ENCODE measurements at places on chromosomes 6 and 20. TPM values are rescaled to one million over a fixed set of nuclear protein-coding genes. Genes with fewer than 3 reads are reported as not detected.

HTR1E gene
- total RNA-seq = not detected

SIRPB2 gene
- not detected for total RNA-seq

DNA sequence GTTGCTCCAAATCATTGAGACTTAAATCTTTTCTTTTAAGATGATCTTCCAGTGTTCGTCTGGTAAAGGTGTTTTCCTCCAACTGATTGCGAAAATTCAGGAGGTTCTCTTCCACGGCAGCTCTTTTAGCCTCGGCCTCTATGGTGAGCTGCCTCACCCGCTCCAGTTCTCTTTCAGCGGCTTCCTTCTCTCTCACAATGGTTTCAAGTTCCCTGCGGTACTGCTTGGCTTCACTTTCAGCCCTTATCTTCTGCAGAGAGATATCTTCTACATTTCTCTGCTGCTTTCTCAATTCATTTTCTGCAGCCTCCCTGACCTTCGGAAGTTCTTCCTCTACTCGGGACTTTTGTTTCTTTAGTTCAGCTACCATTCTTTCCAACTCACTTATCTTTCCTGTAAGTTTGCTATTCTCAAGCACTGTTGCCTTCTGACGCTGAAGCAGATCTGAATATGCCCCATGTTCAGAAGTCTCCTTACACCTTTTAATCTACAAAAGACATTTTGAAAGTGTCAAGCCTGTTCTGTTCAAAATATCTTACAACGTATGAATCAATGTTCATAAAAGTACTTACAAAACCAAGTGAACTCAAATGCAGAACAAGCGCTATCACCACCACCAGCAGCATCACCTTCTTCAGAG is 22.3 kb downstream of the DST start:
- DNase-seq = no peak
- no peaks in the 10 kb centered on the region for H3K27me3 ChIP-seq
- peaks cover 13% of the 10 kb centered on the region for H3K36me3 ChIP-seq
- H3K4me3 ChIP-seq = no peak overlapping the region
- no peak overlapping the region for H3K27ac ChIP-seq

- H3K36me3 ChIP-seq = no peaks in the 10 kb centered on the region
- no peak for DNase-seq
- no peak overlapping the region for H3K27ac ChIP-seq
- H3K27me3 ChIP-seq = no peaks in the 10 kb centered on the region
These were observed 64.3 kb downstream of the ADTRP start for GRCh38 chr6:11714116-11714797.

DNA sequence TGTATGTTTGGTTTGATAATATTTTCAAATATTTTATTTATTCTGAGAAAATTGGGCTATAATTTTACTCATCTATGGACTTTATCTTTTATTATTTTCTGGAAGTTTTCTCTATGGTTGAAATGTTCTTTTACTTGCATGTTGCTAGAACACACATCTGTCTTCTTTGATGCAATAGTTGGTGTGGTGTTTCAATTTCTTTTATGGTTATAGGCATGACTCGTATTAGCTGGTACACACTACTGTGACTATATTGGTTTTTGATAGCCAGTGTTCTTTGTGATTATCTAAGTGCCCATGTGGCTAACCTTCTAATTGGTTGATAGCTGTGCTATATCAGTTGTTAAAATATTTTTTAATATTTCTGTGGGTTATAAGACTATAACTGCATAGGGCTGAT is 1343.3 kb upstream of the GJE1 start:
- no peak overlapping the region for H3K4me3 ChIP-seq
- no peak overlapping the region for H3K27ac ChIP-seq
- no peak for DNase-seq
- no peaks in the 10 kb centered on the region for H3K27me3 ChIP-seq

DNA sequence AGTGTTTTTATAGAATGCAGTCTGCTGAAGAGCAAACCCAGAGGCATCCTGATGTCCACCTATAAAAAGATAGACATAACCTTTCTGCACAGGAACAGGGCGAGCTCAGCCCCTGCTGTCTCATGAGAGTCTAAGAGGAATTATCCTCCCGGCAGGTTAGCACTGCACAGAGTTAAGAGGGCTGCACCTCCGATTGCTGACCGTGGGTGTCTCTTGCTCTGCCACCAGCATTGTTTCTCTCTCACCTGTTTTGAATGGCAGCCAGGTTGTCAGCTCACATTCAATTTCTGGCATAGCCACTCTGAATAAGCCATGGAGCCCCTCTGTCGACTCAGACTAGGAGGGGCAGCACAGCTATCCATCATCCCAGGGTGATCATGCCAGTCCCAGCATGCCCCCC is 211.2 kb downstream of the PHACTR1 start:
- no peaks in the 10 kb centered on the region for H3K4me1 ChIP-seq
- DNase-seq = no peak
- H3K27ac ChIP-seq = no peak overlapping the region
- H3K27me3 ChIP-seq = no peaks in the 10 kb centered on the region
- H3K36me3 ChIP-seq = no peaks in the 10 kb centered on the region

DNA sequence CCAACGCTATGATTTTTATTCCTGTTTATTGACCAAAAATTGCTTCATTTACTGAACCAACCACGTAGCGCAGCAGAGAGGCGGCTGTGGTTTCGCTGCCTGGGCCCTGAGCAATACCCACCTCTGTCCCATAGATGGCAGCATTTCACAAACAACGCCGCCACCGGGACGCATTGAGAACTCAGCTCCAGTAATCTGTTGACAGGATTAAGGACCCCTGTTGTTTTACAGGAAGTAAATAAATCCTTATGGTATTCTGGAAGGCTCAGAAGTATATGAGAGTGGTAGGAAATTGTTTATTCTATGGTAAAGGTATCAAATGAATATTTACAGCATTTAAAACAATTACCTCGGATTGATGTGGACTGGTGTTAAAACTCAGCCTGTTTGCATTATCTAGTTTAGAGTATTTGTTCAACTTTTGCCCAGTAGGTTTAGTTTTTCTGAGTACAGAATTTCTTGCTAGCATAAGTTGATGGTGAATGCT is 547.9 kb upstream of the SLC35B3 start:
- H3K27me3 ChIP-seq = no peaks in the 10 kb centered on the region
- H3K4me3 ChIP-seq = no peak overlapping the region
- H3K27ac ChIP-seq = no peak overlapping the region
- no peaks in the 10 kb centered on the region for H3K36me3 ChIP-seq
